ENCODE measurements at places on chromosomes 7 and 10. TPM values are rescaled to one million over a fixed set of nuclear protein-coding genes. Genes with fewer than 3 reads are reported as not detected.

Gene CALHM3
- polyA plus RNA-seq, result not detected

Gene PPP1R3A
- polyA plus RNA-seq, result 22.6 TPM

DNA sequence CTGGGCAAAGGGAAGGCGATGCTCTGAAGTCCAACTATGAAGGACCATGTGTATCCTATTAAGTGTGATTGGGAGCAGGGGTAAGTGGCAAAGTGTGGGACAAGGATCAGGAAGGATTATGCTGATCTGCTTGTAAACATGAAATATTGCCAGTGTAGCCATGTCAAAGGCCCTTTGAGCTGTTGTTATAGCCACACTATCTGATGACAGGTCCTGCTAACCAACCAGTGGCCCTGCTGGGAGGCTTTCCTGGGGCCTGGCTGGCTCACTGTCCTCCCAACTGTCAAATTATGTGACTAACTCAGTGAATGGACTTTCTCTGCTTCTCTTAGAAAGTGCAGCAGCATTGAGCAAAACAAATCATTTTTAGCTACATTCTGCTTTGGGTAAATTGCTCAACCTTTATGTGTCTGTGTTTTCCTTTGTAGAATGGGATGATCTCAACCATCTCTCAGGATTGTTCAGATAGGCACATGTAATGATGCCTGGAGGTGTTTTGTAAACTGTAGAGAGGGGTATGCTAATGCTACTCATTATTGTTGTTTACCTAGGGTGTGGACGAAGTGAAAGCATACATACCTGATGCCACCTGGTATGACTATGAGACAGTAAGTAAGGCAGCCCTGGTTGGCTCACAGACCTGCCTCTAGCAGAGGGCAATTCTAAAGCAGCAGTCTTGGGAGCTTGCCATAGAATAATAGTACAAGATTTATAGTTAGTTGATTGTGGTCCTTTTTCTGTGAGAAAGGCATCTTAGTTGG lies 47.4 kb downstream of the MGAM2 start:
- DNase-seq, result no peak

DNA sequence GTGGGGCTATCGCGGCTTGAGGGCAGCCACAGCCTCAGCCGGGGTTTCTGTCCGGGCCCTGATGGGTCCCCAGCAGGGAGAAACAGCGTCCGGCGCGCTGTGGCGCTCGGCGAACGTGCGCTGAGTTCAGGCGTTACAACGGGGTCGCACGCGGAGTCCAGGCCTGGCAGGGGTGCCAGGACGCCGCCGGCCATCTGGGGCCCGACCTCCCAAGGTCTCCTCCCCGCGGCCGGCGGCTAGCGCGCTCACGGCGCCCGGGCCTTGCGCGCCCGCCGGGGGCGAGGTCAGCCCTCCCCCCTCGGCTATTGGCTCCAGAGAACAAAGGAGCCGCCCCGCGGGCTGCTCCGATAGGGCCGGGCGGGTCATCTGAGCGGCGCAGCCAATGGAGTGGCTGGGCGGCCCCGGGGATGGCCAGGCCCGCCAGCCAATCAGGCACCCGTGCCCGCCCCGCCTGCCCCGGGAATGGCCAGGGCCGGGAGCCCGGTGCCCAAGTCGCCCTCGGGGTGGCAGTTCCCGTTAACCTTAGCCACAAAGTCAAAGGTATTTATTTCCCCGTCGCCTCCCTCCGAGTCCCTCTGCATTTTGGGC lies at the start of gene ZNF775:
TSS of gene ZNF775 (plus strand) at position 478 of the 588 bp plus-strand sequence. CDS start 9,141 bp downstream, outside the sequence.
- DNase-seq, result peak; percentile 96

GRCh38 chr7:112407261-112407660 lies 43.0 kb upstream of the IFRD1 start:
- no peak for DNase-seq

DNA sequence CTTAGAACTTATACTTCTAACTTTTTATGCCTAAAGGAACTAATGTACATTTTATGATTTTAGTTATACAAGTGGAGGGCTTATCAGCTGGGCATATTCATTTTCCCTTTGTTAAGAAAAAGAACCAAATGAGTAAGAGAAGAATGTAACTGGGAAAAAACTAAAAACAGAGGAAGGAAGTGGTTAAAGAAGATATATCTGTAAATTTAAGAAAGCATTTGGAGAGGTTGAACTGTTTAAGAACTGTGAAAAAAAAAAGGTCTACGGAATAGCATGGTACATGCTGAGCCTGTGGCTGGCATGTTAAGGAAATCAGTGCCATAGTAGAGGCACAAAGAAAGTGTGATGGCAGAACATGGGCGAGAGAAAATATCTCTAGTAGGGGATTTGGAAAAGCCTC lies 6.2 kb downstream of the MDFIC start:
- no peak for DNase-seq

DNA sequence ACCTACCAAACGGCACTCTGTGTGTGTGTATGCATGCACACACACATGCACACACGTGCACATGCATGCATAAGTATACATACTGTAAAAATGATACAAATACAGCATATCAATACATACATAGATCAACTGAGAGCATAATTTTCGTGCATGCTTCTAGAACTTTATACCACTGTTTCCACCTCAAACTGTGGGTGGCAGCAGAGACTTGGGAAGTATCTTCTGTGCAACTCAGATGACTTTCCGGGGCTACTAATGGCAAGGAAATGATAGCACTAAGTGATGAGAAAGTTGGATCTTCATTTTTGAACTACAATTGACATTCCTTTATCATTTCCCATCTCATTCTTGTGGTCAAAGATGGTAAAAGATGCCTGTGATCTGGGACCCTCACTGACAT lies 570.7 kb downstream of the REEP3 start:
- no peak for DNase-seq

DNA sequence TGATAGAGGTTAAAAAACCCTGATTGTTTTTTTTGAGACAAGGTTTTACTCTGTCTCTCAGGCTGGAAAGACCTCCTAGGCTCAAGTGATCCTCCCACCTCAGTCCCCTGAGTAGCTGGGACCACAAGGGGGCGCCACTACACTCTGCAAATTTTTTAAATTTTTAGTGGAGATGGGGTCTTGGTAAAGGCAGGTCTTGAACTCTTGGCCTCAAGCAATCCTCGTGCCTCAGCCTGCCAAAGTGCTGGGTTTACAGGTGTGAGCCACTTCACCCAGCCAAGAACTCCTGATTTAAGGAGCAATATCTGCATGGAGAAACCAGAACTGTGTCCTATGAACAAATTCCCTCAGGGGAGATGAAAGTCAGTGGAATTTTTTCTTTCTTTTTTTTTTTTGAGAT lies 7.3 kb upstream of the KLHDC10 start:
- DNase-seq, result peak; percentile 38

DNA sequence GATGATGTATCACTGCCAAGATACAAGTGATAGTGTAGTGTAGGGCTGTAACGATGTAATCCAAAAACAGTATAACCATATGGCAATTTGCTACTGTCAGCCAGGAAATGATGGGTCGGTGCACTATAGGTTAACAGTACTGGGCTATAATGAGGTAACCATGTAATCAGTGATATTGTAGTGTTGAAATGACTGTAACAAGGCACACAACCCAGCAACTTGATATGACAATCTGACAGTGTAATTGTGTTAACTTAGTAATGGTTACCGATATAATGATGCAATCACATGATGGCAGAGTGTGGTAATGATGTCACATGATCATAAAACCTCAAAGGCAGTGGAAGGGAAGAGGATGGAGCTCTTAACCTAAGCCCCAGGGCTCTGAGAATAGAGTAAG lies 73.8 kb upstream of the SLF2 start:
- DNase-seq, result no peak

DNA sequence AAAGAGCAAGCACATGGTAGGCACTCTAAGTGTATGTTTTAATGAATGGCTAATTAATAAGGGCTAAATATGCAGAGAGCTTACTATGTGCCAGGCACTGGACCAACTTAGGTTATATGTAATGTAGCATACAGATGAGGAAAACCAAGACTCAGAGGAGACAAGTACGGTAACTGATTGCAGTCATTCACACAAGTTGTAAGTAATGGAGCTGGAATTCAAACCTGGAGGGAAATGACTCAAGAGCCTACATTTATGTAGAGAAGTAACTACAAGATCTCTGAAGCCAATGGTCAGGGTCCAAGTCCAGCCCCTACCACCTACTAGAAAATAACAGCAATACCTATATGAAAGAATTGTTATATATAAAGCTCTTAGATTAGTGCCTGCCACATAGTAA lies 97.3 kb upstream of the KCNIP2 start:
- DNase-seq, result no peak

GRCh38 chr10:69090685-69091084 lies 2.8 kb downstream of the SRGN start:
- DNase-seq, result no peak

- DNase-seq, result no peak
Measured at GRCh38 chr10:132820056-132820455, 34.1 kb upstream of the NKX6-2 start.

- DNase-seq, result no peak
Measured at GRCh38 chr7:45435131-45435530, 139.0 kb upstream of the ADCY1 start.

GRCh38 chr7:141157138-141157765 lies 83.4 kb downstream of the TMEM178B start:
- no peak for DNase-seq

DNA sequence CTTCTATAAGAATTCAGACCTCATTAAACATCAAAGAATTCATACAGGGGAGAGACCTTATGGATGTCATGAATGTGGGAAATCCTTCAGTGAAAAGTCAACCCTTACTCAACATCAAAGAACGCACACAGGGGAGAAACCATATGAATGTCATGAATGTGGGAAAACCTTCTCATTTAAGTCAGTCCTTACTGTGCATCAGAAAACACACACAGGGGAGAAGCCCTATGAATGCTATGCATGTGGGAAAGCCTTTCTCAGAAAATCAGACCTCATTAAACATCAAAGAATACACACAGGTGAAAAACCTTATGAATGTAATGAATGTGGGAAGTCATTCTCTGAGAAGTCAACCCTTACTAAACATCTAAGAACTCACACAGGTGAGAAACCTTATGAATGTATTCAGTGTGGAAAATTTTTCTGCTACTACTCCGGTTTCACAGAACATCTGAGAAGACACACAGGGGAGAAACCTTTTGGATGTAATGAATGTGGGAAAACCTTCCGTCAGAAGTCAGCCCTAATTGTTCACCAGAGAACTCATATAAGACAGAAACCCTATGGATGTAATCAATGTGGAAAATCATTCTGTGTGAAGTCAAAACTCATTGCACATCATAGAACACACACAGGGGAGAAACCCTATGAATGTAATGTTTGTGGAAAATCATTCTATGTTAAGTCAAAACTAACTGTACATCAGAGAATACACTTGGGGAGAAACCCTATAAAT lies 24.1 kb downstream of the ZNF37A start:
- no peak for DNase-seq

GRCh38 chr10:13961097-13961496 lies 369.6 kb downstream of the FRMD4A start:
- DNase-seq, result no peak

DNA sequence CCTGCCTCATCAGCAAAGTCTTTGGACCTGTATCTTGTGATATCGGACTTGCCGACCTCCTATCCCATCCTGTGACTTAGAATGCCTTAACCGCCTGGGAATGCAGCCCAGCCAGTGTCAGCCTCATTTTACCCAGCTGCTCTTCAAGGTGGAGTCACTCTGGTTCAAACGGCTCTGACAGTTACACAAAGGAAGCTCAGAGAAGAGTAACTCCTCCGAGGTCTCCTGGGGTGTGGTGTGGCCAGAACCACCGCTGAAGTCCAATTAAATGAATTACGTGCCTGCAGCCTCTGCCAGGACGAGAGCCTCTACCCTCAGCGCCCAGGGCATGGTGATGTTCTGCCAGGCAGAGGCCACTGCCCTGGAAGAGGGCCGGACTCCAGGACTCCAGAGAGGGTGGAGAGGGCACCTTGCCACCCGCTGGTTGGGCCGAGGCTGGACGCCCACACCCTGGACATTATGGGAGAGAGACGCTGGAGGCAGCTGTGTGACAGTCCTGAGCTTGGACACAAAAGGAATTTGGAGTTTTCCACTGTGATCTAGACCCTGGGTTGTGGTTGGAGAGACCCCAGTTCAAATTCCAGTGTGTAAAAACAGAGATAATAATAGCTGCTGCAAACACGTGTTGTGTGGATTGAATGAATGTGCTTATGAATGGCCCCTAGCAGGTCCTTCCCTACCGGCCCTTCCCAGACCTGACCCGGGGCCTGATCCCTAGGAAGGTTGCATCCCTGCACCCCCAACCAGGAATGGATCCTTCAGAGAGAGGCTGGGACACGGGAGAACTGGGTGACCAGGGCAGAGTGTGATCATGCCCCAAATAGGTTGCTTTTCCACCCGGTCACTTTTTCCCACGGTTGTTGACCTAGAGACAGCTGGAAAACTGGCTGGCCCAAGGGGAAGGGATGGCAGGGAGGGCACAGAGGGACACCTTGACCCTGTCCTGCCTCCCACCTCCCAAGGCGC lies 37.8 kb upstream of the FZD9 start:
- DNase-seq, result no peak

DNA sequence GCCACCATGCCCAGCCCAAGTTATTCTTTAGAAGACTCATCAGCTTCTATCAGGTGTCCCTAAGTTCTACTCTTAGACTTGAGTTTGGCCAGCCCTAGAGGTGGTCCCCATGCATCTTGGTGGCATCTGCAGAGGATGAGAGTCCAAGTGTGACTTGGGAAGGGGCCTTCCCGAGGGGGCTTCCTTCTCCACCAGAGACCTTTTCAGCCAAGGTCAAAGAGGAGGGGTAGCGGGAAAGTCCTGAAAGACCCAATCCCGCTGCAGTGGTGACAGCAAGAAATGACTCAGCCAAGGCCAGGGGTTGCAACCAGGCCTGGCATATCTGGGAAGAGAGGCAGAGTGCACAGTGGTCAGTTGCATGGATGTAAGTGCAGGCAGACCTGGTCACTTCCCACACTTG lies 61.7 kb upstream of the MGMT start:
- no peak for DNase-seq

DNA sequence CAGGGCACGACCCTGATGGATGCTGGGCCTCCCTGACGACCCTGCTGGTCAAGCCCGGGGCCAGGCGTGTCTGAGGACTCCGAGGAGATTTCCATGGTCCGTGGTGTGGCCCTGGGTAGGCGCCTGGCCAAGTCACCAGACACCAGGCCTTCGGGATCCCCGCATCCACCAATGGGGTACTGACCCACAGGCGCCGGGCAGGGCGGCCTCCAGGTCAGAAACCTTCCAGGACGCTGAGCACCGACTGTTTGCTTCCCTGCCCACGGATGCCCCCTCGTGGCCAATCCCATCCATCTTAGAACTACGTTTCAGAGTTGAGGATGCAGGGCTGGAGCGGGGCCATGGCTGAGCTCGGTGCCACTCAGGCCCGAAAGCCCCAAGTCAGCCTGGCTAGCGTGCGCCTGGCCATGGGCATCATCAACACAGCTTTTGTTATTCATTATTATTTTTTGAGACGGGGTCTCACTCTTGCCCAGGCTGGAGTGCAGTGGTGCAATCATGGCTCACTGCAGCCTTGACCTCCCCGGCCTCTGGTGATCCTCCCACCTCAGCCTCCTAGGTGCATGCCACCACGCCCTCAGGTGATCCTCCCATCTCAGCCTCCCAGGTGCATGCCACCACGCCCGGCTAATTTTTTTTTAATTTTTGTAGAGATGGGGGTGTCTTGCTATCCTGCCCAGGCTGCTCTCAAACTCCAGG lies 7.1 kb upstream of the AMZ1 start:
- peak; percentile 88 for DNase-seq

All from heart right ventricle (tissue), 16 donors.